ENCODE measurements at places on chromosomes 2 and 18. TPM values are rescaled to one million over a fixed set of nuclear protein-coding genes. Genes with fewer than 3 reads are reported as not detected.

Gene SERPINB11
- not detected for total RNA-seq

Gene FER1L5
- 0.28 TPM for total RNA-seq

Gene SPEG
- total RNA-seq, result 7.8 TPM

Gene OXER1
- total RNA-seq, result not detected

Gene CD8B
- not detected for total RNA-seq

Gene INO80B
- 4.5 TPM for total RNA-seq

Gene CPS1
- total RNA-seq, result 20.1 TPM

Gene RIT2
- total RNA-seq, result not detected

Gene PTH2R
- not detected for total RNA-seq

Gene KCNG2
- total RNA-seq, result not detected

Gene GAD1
- not detected for total RNA-seq

Gene ALPP
- not detected for total RNA-seq

Gene EPC2
- 26.1 TPM for total RNA-seq

Gene MC4R
- 0.28 TPM for total RNA-seq

Gene PLGLB1
- total RNA-seq, result 0.28 TPM

Gene RAB27B
- total RNA-seq, result 1.3 TPM

Gene RAB12
- total RNA-seq, result 14.9 TPM

Gene ALLC
- not detected for total RNA-seq

Gene CPLX4
- total RNA-seq, result not detected

Gene D2HGDH
- 8.3 TPM for total RNA-seq

Gene GPR75
- total RNA-seq, result 1.7 TPM

Gene FBXO41
- 0.83 TPM for total RNA-seq

Gene PAIP2B
- total RNA-seq, result 0.18 TPM

Gene SPR
- 15.8 TPM for total RNA-seq

Gene IKZF2
- total RNA-seq, result 19.4 TPM

Gene UGT1A4
- total RNA-seq, result not detected

Gene HNMT
- total RNA-seq, result 14.2 TPM

Gene VWC2L
- total RNA-seq, result not detected

Gene IL36G
- not detected for total RNA-seq

Gene COLEC11
- 0.28 TPM for total RNA-seq

Gene FANCL
- 9.0 TPM for total RNA-seq

Gene IAH1
- total RNA-seq, result 58.6 TPM

Gene RGPD3
- total RNA-seq, result 0.18 TPM

Gene DNMT3A
- 6.1 TPM for total RNA-seq

Gene SLC20A1
- total RNA-seq, result 123 TPM

Gene SP9
- total RNA-seq, result not detected

Gene GRB14
- not detected for total RNA-seq

Gene PDE11A
- total RNA-seq, result 0.56 TPM

Gene SKA1
- 13.9 TPM for total RNA-seq

Gene LTBP1
- total RNA-seq, result 326 TPM
